ENCODE measurements at places on chromosomes 2 and 18.

GRCh38 chr2:181823405-181823804 is 68.1 kb upstream of the ITPRID2 start:
- no peak for DNase-seq

GRCh38 chr2:1259746-1260145 is 153.5 kb upstream of the TPO start:
- no peak for DNase-seq

GRCh38 chr2:126863336-126864015 is 35.2 kb upstream of the TEX51 start:
- DNase-seq, result no peak

- peak; percentile 48 for DNase-seq
These were observed 256.3 kb upstream of the PKDCC start for GRCh38 chr2:41791523-41791922.

DNA sequence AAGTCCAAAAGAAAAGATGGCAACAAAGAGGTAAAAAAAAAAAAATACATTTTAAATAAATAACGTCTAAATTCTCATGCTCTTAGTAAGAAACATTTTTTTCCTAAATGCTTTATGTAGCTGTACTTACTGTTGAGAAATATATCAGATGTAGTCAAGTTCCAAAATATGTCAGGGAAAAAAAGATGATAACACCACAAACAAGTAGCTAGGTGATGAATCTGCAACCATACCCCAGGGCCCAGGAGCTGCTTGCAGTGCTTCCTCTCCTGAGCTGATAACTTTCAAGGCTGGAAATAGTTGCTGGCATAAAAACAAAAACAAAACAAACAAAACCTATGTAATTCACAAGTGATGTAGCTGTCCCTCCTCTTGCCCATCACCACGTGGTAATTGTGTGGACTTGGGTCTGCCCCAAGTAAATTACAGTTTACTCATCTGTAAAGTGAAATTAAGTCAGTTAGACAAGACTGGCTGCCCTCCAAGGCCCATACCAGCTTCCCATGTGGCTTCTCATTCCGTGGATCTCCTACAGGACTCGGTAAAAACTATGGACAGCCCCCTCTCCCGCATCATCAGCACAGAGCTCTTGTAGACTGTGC is 82.6 kb downstream of the SP100 start:
- no peak for DNase-seq

DNA sequence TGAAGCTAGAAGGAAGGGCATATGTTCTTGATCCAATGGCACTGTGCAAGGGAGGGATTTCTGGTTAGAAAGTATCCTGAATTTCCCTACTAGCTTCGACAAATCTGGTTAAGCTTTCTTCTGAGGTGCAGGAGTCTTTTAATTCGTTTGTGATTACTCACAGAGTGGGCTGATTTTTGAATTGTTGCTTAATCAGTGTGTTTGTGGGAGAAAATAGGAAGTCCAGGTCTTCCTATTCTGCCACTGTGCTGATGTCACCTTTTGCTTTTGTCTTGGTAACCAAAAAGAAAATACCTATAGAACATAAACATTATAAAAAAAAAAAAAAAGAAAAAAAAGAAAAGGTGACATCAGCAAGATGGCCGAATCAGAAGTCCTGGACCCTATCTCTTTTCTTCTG is 1008.6 kb downstream of the TSN start:
- DNase-seq, result no peak

- DNase-seq, result peak; percentile 62
These were observed 322.1 kb upstream of the THUMPD2 start for GRCh38 chr2:40101131-40101575.

DNA sequence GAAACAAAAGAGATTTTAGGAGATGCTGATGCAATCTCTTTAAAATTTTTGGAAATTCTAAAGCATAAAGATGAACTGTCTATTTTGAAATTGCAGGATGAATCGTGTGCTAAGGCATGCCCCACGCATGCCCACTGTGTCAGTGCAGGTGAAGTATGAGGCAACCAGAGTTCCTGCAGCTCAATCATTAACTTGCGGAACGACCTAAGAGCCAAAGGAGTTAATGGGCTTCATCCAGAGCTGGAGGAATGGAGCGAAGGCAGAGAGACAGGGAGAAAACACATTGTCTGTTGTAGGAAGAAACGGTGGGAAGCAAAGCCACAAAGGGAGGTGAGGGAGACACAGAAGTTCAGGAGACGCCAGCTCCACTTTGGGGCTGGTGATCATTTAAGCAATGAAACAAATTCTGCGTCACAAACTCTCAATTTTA is 265.2 kb downstream of the CCDC85A start:
- DNase-seq, result peak; percentile 13
